ENCODE measurements at places on chromosomes 1 and 21.

DNA sequence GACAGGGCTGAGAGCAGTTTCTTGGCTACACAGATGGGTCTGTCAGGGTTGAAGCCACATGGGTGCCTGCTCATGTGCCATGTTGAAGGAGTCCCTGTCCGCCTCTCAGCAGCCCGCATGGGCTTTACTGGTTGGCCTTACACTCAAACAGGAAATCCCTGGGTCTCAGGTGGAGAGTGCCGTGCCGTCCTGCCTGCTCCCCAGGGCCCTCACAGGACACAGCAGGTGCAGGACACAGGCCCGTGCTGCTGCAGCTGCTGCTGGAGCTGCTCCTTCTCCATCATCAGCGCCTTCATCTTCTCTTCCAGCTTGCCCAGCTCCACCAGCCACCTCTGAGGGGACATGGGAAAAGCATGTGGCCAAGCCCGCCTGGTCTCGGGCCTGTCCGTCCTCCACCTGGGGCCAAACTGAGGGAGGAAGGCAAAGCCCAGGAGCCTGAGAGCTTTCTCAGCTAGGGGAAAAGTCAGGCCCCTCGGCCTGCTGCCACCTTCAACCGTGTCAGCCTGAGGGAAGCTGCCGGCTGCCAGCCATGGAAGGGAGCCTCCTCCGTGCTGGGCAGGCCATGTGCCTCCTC, 5.5 kb downstream of the SLFNL1 start:
- DNase-seq, result no peak

DNA sequence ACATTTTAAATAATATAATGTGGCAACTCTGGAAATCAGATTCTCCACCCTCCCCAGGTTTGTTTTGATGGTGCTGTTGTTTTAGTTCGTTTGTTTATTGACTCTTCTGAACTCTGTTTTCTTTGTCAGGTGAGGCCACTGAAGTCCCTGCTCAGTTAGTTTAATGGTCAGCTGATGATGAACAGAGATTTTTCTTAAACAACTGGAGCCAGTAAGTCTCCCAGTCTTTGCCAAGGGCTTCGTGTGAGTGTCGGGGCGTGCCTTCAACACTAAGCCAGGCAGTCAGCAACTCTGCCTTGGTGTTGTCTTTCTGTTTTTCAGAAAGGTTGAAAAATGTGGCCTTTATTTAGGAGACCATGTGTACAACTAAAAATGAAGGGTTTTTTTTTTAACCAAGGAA, 58.9 kb downstream of the TEX35 start:
- DNase-seq, result no peak

GRCh38 chr1:204313675-204314074, 46.1 kb downstream of the PLEKHA6 start:
- DNase-seq, result peak; percentile 97

- no peak for DNase-seq
These were observed 14.7 kb downstream of the GREM2 start for GRCh38 chr1:240597153-240597745.

DNA sequence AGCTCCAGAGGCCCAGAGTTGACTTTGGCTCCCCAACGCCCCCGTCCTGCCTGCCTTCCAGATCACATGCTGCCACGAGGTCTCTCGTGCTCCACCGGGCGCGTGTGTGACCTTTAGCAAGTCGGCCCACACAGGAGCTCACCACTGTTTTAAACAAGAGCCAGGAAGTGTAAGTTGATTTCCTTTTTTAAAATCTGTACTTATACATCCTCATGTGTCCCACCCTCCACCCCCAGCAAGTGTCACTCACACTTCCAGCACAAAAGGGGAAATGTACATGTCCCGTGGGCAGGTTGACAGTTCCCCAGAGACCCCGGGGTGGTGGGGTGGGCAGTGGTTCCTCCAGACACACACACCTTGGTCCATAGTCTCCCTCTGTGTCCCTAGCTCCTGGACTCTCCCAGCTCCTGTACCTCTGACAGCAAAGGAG, 84.4 kb downstream of the STUM start:
- DNase-seq, result no peak

DNA sequence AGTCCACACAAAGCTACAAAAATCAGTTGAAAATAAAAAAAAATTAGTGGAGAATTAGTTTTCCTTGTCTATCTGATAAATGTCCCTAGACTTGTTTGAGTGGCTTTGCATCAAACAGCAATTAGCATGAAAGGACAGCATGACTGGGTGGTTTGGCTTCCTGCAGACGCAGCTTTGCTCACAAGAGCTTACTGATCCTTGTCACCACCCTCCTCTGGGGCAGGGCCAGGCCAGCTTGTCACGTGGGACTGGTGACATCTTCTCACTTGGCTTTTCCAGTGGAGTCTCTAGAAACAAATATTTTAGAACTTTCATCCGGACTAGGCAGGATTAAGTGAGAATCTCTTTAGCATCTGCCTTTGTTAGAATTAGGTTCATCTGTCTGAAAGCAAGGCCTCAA, 76.0 kb upstream of the OLIG2 start:
- DNase-seq, result no peak

- DNase-seq, result peak; percentile 3
These were observed 19.7 kb upstream of the ABCG1 start for GRCh38 chr21:42198929-42199867.
